ENCODE measurements at places on chromosomes 16 and 17.

- DNase-seq = no peak
Observed at GRCh38 chr17:48586355-48587258, 3.4 kb downstream of the HOXB3 start.

GRCh38 chr17:8005357-8005756, 2.9 kb downstream of the GUCY2D start:
- DNase-seq = no peak

GRCh38 chr17:6471531-6472465, 27.5 kb downstream of the PIMREG start:
- peak; percentile 29 for DNase-seq

DNA sequence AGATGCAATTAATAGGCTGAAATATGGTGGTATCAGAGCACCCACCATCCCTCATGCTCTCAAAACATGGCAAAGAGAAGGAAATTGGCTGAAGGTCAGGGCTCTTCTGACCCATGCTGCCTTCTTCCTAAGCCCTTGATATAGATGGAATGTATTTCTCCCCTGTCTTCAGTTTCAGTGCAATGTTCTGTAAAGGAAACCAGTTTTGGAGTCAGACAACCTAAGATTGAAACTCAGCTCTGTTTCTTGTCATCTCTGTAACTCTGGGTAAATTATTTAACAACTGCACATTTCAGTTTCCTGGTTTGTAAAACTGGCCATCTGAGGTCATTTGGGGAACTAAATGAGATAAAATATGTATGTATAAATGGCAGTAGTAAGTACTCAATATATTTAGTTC, 243.9 kb downstream of the CA10 start:
- DNase-seq = no peak

DNA sequence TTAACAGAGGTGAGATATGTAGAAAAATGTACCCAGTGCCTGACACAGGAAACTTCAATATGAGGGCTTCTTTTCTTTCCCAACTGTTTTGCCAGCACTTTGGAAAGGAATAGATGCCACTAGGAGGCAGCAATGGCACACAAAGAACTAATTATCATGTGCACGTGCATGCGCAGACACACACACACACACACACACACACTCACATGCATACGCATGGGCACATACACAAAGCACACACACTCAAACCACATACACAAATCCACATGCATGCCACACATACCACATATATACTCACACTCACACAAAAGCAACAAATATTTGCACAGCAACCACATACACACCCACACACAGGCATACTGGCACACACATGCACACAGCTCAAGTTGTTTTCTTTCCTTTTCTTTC, 8.8 kb upstream of the CEP112 start:
- peak; percentile 41 for DNase-seq

DNA sequence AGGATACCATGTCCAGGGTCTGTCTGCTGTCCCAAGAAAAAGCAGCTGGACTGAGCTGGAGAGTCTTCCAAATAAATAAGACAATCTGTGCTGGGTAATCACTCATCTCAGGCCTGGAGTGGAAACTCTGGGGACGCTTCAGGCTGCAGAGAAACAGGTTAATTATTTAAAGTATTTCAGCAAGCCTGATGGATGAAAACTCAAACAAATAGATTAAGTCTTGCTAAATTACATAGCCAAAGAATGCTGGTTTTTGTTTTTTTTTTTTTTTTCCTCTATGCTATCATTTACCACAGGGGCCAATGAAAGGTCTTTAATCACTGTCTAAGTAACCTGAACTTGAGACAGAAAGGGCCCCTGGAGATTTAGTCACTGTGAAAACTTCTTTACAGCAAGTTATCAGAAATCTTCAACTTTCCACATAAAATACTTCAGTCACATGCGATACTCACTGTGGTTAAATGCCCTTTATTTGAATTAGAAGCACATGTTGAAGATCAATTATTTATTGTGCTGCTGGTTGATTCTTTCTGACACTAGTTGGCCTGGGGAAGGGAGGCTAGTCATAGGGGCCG, 31.0 kb upstream of the KCNJ2 start:
- DNase-seq = no peak

- DNase-seq = no peak
Observed at GRCh38 chr17:4368341-4368740, 1.9 kb upstream of the UBE2G1 start.

DNA sequence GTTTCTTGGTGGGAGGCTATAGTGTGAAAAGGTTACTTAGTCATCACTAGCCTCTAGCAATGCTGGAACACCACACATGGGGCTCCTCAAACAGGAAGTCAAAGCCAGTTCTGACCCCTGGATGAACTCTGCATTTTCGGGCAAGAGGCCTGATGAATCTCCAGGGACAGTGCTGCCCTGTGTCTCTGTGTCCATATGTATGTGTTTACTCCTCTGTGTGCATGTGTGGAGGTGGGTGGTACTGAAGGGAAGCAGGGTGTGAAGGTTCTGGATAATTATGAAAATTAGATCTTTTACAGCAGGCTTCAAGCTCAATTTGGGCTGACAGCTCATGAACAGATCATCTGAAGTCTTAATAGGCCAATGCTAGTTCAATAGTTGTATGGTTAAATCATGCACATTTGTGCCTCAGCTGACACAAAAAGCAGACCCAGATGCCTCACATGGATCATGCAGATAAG, 133.6 kb downstream of the SNX11 start:
- peak; percentile 69 for DNase-seq

DNA sequence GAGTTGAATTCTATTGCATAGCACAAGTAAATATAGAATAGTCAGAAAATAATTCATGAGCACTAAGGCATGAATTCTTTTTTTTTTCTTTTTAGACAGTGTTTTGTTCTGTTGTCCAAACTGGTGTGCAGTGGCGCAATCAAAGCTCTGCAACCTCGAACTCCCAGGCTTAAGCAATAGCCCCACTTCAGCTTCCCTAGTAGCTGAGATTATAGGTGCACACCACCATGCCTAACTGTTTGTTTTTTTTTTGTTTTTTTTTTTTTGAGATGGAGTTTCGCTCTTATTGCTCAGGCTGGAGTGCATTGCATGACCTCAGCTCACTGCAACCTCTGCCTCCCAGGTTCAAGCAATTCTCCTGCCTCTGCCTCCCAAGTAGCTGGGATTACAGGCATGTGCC, 16.6 kb downstream of the TUBD1 start:
- DNase-seq = no peak

- DNase-seq = no peak
Observed at GRCh38 chr16:53304334-53304733, 129.9 kb upstream of the RBL2 start.

- no peak for DNase-seq
Observed at GRCh38 chr16:13898233-13898632, 21.7 kb upstream of the ERCC4 start.

- DNase-seq = no peak
Observed at GRCh38 chr17:27660436-27660835, 29.4 kb downstream of the LGALS9 start.

DNA sequence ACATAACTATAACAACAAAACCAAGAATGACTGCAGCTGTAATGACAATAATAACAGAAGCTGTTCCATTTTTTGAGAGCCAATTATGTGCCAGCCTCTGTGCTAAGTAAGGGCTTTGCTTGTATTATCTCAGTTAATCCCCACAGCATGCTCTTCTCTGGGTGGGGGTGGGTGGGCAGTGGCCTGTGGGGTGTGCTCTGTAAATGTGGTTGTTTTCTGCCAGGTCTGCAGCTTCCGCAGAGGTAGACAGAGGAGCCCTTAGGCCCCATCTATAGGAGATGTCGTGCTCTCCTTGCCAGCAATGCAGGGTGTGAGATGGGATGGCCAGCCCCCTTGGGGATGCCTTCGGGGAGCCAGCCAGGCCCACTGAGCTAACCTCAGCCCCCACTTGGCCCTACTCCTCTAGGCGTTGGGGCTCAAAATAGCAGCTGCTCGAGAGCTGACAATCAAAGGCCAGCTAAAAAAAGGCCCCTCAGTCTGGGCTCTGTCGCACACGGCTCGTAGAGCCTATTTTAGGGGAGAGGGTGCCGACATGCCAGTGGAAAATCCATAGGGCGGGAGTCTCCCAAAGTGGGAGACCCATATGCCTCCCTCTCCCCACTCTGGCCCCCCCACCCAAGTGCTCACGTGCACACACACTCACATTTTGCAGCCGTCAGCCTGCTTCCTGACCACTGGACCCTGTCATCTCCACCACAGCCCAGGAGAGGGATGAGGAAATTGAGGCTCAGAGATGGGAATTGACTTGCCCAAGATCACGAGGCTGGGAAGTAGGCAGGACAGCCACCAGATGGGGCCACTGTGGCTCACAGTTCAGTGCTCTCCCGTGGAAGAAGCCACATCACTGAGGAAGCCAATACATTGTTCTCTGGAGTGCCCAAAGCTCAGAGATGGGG, 15.8 kb downstream of the CDH16 start:
- DNase-seq = no peak

DNA sequence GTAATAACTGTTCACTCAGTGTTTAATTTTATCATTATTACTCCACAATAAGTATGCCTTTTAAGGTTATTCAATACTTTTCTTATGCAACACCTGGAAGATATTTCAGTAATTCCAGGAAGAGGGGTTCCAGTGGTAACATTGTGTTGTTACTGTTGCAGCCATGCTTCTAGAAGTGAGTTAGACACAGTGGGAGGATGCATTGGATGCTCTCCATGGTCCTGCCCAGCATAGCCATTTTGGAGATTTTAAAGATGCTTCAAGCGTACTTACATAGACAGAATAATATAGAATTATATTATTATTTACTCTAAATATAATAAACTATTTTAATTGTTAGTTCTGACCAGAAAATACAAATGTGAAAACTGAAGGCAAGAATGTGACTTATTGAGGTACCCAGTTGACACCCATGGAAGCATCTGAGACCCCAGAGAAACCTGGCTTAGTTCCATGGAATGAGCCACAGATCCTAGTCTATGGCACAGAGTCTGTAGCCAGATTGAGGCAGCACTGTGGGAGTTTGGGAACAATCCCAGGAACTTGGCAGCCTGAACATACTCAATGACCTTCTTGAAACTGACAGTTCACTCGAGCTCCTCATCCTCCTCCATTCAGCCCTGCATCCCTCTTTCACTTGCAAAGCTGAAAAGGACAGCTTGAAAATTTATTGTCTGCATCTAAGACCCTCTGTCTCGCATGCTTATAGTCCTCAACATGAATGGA, 190.1 kb upstream of the HS3ST4 start:
- DNase-seq = no peak

GRCh38 chr17:66702106-66702936, 132.6 kb upstream of the CACNG5 start:
- DNase-seq = peak; percentile 14

DNA sequence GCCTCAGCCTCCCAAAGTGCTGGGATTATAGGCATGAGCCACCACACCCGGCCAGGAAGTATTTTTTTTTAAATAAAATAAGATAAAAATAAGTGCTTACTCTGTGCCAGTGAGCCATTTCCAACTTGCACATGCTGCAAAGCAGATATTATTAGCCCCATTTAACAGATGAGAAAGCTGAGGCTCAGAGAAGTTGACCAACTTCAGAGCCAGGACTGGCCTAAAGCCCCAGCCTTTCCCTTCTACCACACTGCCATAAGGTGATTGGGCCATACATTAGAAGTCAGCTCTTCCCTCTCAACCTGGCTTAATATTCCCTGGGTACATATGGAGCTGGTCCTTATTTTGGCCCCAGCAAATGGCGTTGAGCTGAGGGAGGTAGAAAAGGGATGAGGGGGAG, 25.1 kb downstream of the NEUROD2 start:
- DNase-seq = no peak

DNA sequence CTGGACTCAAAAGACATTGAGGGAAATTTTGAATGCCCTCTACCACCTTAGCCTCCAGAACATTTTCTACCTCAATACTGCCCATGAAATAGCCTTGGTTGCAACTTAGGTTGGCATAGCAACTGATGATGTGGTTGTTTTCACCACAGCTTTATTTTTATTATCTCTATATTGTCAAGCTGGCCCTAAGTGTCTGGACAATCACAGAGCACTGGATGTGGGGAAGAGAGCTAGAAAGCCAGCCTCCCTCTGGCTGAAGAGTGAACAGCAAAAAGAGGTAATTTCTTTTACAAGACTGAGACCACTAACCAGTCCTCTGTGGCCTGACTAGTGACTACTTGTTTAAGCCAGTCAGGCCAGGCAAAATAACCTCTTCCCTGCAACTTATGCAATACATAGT, 159.6 kb downstream of the HS3ST2 start:
- DNase-seq = no peak

- DNase-seq = no peak
Observed at GRCh38 chr17:59371416-59372100, 40.1 kb downstream of the YPEL2 start.
